ENCODE measurements at places on chromosomes 2 and 18. TPM values are rescaled to one million over a fixed set of nuclear protein-coding genes. Genes with fewer than 3 reads are reported as not detected.
A peak's percentile ranks its signal among the peaks of the same experiment; 100 is the strongest.

- H3K36me3 ChIP-seq = no peaks in the 10 kb centered on the region
- no peak overlapping the region for H3K4me3 ChIP-seq
- H3K27ac ChIP-seq = no peak overlapping the region
- no peaks in the 10 kb centered on the region for H3K27me3 ChIP-seq
- DNase-seq = no peak
- H3K4me1 ChIP-seq = no peaks in the 10 kb centered on the region
Measured at GRCh38 chr2:199315299-199316179, 142.2 kb downstream of the SATB2 start.

GRCh38 chr2:25380586-25381375 is 39.1 kb upstream of the DNMT3A start:
- peaks cover 21% of the 10 kb centered on the region for H3K4me1 ChIP-seq
- H3K27me3 ChIP-seq = no peaks in the 10 kb centered on the region
- H3K36me3 ChIP-seq = no peaks in the 10 kb centered on the region
- DNase-seq = no peak
- H3K27ac ChIP-seq = no peak overlapping the region
- H3K4me3 ChIP-seq = no peak overlapping the region

- H3K27me3 ChIP-seq = no peaks in the 10 kb centered on the region
- no peak overlapping the region for H3K4me3 ChIP-seq
- H3K36me3 ChIP-seq = no peaks in the 10 kb centered on the region
- no peak for DNase-seq
Measured at GRCh38 chr2:239257511-239257937, 143.3 kb downstream of the HDAC4 start.

GRCh38 chr18:44766450-44766849 is 85.8 kb downstream of the SETBP1 start:
- peaks cover 55% of the 10 kb centered on the region for H3K4me1 ChIP-seq
- no peak overlapping the region for H3K4me3 ChIP-seq
- no peak for DNase-seq
- H3K27ac ChIP-seq = no peak overlapping the region
- no peaks in the 10 kb centered on the region for H3K36me3 ChIP-seq
- no peaks in the 10 kb centered on the region for H3K27me3 ChIP-seq

DNA sequence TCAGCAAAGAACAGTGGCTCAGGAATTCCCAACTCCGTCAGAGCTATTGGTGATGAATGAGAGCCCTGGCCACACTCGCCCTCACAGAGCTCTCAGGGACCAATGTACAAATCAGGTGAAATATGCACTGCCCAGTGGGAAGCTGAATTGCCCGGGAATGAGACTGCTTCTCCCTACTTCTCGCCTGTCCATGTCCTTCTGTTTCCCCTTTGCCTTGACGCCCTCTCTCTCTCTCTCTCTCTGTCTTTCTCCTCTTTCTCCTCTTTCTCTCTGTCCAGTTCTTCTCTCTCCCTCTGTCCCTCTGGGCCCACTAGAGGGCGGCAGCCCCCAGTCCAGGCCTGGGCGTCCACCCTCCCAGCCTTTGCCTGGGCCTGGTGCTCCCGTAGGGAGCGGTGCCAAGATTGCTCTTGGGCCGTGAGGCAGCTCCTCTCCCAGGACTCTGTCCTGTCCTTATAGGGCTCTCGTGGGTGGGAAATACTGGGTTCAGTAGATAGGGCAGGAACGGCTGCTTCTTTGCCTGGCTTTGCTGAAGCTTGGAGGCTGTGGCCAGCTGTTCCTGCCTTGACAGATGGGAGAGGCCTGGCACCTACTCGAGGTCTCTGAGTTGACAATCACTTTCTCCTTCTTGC is 28.4 kb upstream of the PUM2 start:
- H3K4me1 ChIP-seq = peaks cover 32% of the 10 kb centered on the region
- no peak overlapping the region for H3K4me3 ChIP-seq

DNA sequence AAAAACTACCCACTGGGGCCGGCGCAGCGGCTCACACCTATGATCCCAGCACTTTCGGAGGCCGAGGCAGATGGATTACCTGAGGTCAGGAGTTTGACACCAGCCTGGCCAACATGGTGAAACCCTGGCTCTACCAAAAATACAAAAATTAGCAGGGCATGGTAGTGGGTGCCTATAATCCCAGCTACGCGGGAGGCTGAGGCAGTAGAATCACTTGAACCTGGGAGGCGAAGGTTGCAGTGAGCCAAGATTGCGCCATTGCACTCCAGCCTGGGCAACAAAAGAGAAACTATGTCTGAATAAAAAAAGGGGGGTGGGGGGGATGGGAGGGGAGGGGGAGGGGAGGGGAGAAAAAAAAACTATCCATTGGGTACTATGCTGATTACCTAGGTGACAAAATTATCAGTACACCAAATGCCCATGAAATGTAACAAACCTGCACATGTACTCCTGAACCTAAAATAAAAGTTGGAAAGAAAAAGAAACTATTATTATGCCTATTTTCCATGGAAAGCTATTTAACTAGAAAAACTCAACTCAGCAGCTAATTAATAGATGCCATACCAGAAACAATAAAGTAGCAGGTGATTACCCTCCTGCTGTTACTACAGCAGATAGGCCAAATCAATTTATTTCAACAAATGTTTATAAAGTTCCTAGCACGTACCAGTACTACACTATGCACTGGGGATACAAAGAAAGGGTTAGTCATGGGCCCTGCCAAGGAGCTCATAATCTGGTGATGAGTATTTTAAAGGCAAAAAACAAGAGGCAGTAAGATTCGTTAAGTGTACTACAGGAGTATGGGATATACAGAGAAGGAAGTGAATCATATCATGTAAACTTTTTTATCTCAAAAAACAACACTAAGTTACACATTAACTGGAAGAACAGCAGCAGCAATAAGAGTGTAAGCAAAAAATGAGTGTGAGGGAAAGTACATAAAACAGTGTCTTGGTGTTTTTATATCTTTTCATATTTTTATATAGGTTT is 112.8 kb upstream of the SLC39A10 start:
- H3K36me3 ChIP-seq = no peaks in the 10 kb centered on the region
- H3K4me1 ChIP-seq = no peaks in the 10 kb centered on the region
- H3K4me3 ChIP-seq = no peak overlapping the region
- no peak for DNase-seq

DNA sequence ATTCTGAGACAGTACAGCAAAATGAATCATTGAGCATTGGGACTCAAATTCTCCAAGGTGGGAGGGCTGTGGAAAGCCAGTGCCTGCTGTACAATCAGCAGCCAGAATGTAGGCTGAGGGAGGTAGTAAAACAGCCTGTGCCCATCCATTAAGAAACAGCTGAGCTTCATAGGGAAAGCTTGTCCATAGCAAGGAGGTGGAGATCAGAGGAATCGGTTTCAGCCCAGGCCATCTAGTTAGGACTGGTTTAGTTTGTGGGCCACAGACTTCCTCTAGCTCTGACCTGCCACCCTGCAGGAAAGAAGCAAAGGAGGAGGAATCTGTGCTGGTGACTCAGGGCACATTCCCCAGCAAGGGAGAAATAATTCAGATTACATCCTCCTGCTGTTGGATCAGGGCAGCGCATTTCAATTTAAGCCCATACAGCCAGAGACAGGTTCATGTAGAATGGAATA is 333.4 kb downstream of the SETBP1 start:
- no peak for DNase-seq
- H3K27me3 ChIP-seq = peaks cover 7% of the 10 kb centered on the region
- no peak overlapping the region for H3K4me3 ChIP-seq
- no peaks in the 10 kb centered on the region for H3K36me3 ChIP-seq
- H3K4me1 ChIP-seq = peaks cover 40% of the 10 kb centered on the region

DNA sequence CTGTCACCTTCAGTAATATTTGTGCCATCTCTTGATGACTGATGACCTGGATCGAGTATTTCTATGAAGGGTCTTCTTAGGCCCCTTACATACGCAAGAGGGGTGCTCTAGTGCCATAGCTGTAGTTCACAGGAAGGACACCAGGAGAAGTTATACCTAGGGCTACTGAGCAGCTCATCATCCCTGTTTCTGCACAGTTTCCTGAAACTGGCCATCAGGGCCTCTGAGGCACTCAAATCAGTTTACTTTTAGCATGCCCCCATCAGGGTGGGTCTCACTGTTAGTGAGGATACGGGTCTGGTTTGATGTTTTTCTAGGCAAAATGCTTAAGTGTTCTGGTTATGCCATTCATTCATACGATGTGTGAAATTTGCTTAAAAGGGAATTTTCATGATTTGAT is 20.0 kb upstream of the FBLN7 start:
- H3K27me3 ChIP-seq = no peaks in the 10 kb centered on the region
- no peak overlapping the region for H3K27ac ChIP-seq
- no peak overlapping the region for H3K4me3 ChIP-seq
- peaks cover 26% of the 10 kb centered on the region for H3K36me3 ChIP-seq
- DNase-seq = no peak

- H3K27ac ChIP-seq = peak overlapping the region; percentile 98
- DNase-seq = no peak
- H3K36me3 ChIP-seq = no peaks in the 10 kb centered on the region
- H3K4me1 ChIP-seq = peaks cover 70% of the 10 kb centered on the region
- peak overlapping the region; percentile 79 for H3K4me3 ChIP-seq
Measured at GRCh38 chr2:210169516-210170195, 1.6 kb downstream of the KANSL1L start.

DNA sequence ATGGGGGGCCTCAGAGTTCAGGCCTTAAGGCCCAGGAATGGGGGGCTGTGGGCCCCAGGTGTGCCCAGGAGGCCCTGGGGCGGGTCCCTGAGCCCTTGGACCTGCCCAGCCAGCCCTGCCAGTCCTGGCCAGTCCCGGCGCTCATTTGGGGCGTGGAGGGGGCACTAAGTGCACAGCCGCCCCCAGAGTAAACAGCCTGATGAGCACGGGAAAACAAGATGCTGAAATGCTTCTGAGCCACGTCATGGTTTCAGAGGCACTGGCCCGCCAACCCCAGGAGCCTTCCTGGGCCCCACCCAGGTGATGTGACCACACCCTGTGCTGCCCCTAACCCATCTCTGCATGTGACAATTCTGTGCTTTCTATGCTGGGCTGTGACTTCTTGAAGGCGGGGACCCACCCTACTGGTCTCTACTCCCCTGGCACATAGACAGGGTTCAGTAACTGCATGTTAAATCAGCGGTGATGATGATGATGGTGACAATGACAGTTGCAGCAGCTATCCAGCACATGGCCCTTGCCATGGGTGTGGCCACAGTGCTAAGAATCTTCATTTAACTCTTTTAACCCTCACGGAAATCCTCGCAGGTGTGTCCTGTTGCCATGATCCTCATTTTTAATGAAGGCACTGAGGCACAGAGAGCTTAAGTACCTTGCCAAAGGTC is 28.1 kb upstream of the ASPRV1 start:
- no peak overlapping the region for H3K27ac ChIP-seq
- no peaks in the 10 kb centered on the region for H3K27me3 ChIP-seq
- no peak for DNase-seq
- no peak overlapping the region for H3K4me3 ChIP-seq

DNA sequence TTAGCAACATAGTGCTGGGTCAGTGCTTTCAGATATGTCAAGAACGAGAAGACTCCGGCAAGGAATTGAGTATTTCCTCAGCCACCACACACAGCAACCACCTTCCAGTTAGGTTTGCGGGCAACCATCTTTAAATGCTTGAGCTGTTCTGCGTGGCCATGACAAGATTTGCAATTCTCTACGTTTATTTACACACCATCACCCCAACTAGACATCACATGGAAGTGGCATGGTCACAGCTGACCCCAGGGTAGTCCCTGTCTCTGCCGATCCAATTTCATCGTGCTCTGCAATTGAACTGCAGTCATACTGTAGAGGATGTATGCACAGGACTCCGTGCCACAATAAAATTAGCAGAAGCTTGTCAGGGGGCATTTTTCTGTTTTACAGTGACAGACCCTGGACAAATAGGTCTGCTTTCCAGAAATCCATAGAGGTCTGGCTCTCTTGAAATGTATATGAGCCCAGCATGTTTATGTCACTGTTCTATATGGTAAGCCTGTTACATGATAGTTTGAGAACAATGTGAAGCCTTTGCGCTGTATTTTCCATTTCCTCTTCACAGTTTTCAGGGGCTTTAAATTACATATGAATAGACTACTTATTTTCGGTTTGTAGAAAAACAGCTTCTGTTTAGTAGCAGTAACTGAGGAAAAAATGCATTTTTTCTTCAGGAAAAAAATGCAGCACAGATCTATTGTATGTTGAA is 605.2 kb downstream of the NR4A2 start:
- no peaks in the 10 kb centered on the region for H3K4me1 ChIP-seq
- no peak overlapping the region for H3K27ac ChIP-seq
- H3K36me3 ChIP-seq = no peaks in the 10 kb centered on the region
- peaks cover 8% of the 10 kb centered on the region for H3K27me3 ChIP-seq

- H3K27ac ChIP-seq = no peak overlapping the region
- H3K27me3 ChIP-seq = no peaks in the 10 kb centered on the region
- H3K36me3 ChIP-seq = peaks cover 55% of the 10 kb centered on the region
Measured at GRCh38 chr2:60906395-60906794, 25.0 kb downstream of the REL start.

DNA sequence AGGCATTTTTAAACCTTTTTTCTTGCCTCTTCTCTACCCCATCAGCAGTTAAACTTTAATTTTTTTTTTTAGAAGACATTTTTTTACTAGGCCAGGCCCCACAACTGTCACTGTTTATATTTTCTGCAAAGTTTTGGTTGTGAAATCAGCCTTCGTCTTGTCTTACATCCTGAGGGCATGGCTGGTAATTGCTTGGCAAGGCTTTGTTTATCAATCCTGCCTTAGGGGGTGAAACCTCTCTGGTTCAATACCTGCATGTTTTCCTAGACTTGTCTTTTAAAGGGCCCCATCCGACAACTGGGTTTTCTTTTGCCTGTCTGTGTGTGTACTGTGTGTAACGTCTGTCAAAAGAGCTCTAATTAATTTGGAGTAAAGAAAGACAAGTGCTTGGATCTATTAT is 330.0 kb upstream of the CWC22 start:
- no peak for DNase-seq
- H3K4me3 ChIP-seq = no peak overlapping the region
- H3K4me1 ChIP-seq = no peaks in the 10 kb centered on the region
- H3K27me3 ChIP-seq = no peaks in the 10 kb centered on the region

DNA sequence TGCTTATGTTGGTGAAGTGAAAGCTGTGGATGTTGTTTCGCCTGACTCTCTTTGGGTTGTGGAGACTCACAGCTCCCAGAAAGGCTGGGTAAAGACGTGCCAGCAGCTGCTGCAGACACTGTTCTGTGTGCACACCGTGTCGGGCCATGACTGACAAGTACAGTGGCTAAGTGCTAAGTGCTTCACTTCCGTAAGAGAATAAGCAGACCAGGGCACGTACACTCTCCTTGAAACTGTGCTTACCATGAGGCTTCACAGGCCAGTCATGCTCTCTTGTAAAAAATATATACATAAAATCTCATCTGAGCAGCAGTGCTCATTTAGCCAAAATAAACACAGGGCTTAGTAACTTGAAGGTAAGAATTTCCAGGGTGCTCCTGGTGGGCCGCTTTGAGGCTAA is 86.0 kb downstream of the NRP2 start:
- H3K27ac ChIP-seq = peak overlapping the region; percentile 66
- H3K4me1 ChIP-seq = peaks cover 30% of the 10 kb centered on the region
- peak overlapping the region; percentile 29 for H3K4me3 ChIP-seq
- peak; percentile 28 for DNase-seq
- no peaks in the 10 kb centered on the region for H3K36me3 ChIP-seq

- no peak overlapping the region for H3K4me3 ChIP-seq
- no peaks in the 10 kb centered on the region for H3K4me1 ChIP-seq
- H3K36me3 ChIP-seq = peaks cover 22% of the 10 kb centered on the region
- no peak overlapping the region for H3K27ac ChIP-seq
- H3K27me3 ChIP-seq = no peaks in the 10 kb centered on the region
- DNase-seq = no peak
Measured at GRCh38 chr2:3163401-3163800, 214.2 kb downstream of the EIPR1 start.

The GPAT2 gene
- 5.3 TPM for total RNA-seq

The TDRD15 gene
- not detected for total RNA-seq

The NYAP2 gene
- total RNA-seq = not detected

The ABCG8 gene
- total RNA-seq = not detected

The RESP18 gene
- total RNA-seq = not detected

The CLEC4F gene
- total RNA-seq = not detected

The GKN1 gene
- not detected for total RNA-seq

The SPRED2 gene
- total RNA-seq = 18.9 TPM

The KCNG2 gene
- not detected for total RNA-seq

The PDIA6 gene
- 107 TPM for total RNA-seq

Data from left ventricle myocardium inferior (tissue), 1 donor.